ENCODE measurements at places on chromosomes 12 and 14.

- no peak for DNase-seq
Observed at GRCh38 chr14:72929316-72930080, 3.2 kb downstream of the DCAF4 start.

DNA sequence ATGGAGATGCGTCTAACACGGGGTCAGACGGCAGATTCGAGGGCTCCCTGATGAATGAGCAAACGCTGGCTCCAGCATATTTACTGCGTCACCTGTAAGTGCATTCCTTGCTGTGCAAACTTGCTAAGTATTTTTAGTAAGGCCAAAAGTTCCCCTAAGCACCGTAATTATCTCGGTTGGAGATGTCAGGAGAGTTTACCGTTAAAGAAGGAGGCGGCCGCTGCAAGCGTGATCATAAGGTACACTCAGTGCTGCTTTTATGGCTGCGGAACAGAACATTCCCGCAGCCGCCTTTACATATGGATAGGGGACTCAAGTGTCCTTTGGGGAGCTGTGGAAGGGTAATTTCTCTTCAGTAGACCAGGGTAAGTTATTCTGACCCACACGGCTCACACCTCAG, 175.6 kb downstream of the GLT1D1 start:
- DNase-seq = no peak

DNA sequence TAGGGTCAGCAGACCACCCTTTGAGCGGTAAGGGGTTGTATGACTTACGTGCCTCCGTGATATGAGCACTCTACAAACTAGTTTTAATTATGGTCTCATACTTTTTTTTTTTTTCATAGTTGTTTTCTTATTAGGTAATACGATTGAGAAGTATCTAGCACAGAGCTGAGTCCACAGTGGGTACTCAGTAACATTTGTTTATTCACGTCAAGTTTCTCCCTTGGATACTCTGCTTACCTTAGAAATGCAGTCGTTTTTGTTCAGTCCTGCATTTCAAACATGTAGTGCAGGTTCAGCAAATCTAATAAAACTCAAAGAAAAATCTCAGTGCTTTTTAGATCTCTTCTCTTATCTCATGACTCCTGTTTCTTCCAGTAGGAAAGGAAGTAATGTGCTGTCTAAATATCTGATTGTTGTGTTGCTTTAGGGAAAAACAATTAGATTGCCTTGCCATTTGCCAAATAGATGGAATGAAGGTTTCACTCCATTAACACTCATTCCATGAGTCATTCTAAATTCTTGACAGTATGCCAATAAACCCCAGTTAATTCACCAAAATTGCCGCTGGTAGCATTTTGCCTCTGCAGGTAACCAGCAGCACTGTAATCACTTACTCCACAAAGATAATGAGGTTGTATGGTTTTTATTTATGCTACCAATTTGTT, 118.9 kb downstream of the PTCSC3 start:
- DNase-seq = no peak

DNA sequence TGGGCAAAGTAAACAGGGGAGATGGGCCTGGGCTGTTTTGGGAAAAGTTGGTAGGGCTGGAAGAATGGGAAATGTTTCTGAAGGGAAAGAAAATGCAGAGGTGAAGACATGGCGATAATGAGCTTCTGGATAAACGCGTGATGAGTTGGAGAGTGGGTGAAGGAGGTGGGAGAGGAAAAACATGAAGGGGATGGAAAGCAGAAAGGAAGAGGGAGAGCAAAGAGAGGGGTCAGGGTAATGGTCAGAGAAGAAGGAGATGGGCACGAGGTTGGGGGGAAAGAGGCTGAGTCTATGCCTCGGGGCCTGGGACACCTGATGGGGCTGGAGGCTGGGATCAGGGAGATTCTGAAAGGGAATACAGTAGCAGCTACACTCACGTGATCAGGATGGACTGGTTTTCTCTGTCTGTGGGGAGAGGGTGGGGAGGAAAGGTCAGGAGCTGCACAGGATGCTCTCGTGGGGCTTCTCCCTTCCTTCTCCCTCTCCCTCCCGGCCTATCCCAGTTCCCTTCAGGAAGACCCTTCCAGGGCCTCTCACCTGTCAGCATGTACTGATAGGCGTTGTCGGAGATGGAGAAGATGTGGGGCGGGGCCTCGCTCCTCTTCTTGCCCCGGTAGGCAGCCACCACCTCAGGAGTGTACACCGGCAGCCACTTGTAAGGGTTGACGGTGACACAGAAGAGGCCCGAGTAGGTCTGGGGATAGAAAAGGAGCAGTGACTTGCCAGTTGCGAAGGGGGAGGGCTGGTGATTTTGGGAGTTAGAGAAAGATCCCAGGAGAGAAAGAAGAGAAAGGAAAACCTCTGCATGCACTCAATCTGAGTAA, 3.1 kb downstream of the MYH7 start:
- DNase-seq = no peak

DNA sequence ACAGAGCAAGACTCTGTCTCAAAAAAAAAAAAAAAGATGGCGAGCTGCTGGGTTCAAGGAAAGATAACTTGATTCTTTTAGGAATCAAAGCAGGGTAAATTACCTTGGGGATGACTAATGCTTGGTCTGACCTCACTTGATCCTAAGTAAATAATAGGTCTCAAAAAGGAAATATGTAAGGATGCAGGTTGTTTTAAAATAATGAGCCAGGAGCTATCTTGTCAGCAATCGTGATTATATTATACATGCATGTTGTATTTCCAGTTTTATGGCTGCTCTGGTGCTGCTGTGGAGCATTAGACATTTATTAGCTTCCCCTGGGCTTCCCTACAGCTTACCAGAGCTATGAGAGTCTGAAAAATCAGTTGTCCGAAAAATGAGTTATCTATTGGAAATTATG, 2.6 kb downstream of the EIF2B2 start:
- no peak for DNase-seq

DNA sequence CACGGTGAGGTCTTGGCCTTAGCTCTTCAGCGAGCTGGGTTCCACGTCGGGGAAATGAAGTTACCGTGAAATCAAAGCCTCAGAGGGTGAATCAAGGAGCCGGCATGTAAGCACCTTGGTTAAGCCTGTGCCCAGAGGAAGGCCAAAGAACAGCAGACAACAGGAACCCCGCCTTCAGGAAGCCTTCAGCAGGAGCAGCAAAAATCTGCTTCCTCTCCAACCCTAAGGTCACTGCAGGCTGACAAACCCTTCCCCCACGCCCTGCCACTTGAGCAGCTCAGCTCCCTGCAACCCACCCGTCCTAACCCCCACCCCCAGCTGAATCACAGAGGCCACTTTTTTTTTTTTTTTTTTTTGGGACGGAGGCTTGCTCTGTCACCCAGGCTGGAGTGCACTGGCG, 72.9 kb upstream of the LTA4H start:
- DNase-seq = no peak

- DNase-seq = no peak
Observed at GRCh38 chr14:99579120-99579836, 24.7 kb downstream of the CCDC85C start.

DNA sequence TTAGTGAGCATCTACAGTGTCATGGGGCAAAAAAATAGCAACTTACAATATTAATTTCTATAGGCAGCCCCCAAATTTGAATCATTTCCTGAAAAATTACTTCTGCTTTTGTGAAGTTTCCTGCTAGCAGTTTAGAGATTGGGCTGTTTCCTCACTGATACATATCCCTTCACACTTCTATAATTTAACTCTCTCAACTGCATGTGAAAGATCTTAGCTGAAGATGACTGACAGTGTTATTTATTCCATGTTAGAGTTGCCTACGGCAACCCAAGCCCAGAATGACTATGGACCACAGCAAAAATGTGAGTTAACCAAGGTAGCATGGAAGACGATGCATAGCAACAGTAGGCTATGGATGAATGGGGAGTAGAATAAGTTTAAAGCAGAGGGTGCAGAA, at the start of gene KLRG1:
TSS of gene KLRG1 (plus strand) at position 134 of the 400 bp plus-strand sequence. CDS start at position 224, 90 bp downstream.
- no peak for DNase-seq

GRCh38 chr12:17954788-17955187, 135.2 kb downstream of the RERGL start:
- DNase-seq = no peak

GRCh38 chr12:48285751-48286650, 64.7 kb downstream of the ZNF641 start:
- no peak for DNase-seq

DNA sequence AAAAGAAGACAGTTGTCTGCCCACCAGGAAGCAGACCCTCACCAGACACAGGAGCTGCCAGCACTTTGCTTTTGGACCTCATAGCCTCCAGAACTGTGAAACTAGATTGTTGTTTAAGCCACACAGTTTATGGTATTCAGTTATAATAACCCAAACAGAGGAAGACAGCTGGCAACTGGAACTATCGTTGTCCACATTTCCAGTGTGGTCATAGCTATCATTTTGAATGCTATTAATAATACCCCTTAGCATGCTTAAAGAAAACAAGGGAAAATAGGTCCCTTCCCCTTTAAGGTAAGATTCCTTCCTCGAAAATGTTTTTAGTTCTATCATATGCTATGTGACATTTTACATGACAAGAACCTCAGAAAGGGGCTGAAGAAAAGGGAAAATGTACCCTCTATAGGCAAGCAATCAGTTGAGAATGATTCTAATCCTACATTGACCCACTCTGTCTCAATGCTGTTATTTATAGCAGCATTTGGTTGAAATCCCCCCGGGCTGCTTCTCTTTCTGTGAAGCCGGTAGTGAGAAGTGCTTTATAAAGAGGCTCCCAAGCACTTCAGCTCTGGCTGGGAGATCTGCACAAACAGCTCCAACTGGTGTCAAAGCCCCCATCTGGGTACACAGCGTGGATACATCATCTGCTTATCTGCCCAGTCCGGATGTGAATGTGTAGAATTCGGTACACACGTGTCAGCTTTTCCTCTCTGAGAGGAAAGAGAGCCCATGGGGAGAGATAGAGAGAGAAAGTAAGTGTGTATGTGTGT, 221.2 kb upstream of the FLRT2 start:
- DNase-seq = no peak

- no peak for DNase-seq
Observed at GRCh38 chr12:53484686-53485575, 14.3 kb downstream of the MAP3K12 start.

GRCh38 chr12:126554625-126555024, 1489.4 kb downstream of the AACS start:
- DNase-seq = no peak

GRCh38 chr12:14999021-14999694, 26.3 kb downstream of the PDE6H start:
- no peak for DNase-seq

DNA sequence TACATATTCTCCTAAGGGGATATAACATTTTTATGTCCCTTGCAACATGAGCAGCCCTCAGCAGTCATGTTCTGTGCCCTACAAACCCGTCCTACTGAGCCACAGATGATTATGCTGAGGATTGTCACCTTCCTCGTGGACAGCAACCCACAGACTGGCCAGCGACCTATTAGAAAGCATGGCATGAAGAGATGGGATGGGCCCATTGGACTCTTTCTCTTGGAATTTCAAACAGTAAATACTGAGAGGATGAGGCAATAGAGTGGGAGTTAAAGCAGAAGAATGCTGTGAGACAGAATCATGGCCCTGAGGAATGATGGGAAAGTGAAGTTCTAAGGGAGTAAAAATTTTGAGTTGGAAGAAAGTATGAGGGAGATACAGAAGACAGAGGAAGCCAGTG, 149.9 kb upstream of the BTG1 start:
- DNase-seq = no peak

DNA sequence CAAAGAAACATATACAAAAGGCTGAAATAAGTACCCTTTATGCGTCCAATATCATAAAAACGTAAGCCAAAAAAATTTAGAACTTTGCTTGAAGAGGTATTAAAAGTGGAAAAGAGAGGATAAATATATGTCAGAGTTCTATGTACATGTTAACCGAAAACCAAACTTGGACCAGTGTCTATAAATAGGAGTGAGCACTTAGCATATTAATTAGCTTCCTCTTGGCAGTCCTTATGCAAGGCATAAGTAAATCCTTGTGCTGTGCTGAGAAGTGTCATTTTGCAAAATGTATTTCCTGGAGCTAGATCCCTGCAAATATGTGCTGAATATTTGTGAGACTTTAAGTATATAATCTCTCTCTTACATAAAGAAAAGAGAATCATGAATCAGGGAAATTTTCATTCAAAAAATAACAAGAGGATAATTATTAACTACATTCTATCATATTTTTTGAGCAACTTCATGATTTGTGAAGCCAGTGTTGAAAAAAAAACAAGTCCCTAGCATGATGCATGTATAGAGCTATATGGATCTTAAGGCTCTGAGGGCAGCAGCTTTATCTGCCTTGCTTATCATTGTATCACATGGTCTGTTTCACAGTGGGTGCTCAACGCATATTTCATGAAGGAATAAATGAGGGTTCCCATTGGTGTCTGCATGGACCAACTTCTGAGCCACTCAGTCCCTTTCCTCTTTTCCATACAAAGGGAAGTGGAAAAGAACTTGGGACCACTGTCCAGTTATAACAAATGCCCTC, 326.1 kb downstream of the PDZRN4 start:
- DNase-seq = no peak

- DNase-seq = no peak
Observed at GRCh38 chr14:25120261-25120660, 70.3 kb upstream of the STXBP6 start.

DNA sequence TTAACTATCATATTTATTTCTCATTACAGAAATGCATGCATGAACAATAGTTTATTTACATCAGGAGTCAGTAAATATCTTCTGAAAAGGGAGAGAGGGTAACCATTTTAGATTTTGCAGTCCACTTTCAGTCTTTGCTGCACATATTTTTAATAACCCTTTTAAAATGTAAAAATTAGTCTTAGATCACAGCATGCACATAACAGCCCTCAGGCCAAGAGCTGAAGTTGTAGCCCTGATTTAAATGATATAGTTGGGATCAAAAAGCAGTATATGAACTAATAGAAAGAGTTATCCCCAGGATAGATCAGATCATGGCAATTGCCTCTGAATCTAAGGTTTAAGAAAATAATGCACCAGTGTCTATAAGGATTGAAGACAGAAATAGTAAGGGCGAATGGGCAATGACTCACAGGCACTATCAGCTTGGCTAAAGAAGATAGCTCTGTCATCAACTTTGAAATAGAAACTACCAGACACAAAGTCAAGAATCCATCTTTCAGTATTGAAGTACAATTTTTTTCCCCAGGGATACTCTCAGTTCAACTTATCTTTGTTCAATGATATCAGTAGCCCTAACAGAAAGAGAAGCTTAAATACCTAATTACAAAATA, 13.1 kb upstream of the CLEC7A start:
- no peak for DNase-seq

DNA sequence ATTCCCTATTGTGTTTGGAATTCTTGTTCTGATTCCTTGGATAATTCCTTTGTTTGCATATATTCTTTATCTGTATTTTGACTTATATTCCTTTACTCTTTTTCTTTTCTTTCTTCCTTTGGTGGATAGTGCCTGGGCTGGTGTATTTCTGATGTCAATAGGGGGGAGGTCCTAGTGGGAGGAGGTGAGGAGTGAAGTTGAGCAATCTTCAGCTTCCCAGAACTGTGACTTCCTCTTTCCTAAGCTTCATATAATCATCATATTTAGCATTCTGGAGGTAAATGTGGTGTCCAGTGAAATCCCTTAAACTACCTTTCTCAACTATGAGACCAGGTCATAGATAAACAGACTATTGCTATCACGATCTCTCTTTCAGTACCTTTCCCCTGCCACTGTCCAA, 29.6 kb upstream of the TBPL2 start:
- DNase-seq = no peak
